NCI-H146 (cell line): ENCODE measurements at places on chromosomes 12 and 14.
A peak's percentile ranks its signal among the peaks of the same experiment; 100 is the strongest.

- DNase-seq: no peak
Measured at GRCh38 chr12:104090685-104091084, 26.4 kb downstream of the HCFC2 start.

GRCh38 chr12:34016361-34016760 is 5.9 kb upstream of the ALG10 start:
- no peak for DNase-seq

GRCh38 chr14:104105071-104105821 is 19.7 kb downstream of the ASPG start:
- no peak for DNase-seq

DNA sequence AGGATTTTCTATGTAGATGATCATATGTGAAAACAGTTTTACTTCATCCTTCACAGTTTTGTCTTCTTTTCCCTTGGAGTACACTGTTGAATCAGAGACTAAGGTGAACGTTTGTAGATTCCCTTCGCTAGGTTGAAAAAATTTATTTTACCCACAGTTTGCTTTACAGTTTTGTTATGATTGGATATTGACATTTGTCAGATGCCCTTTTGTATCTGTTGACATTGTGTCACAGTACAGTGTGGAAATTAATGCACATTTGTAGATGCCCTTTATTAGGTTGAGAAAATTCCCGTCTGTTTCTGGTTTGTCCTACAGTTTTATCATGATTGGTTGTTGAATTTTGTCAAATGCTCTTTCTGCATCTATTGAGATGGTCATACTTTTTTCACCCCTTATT is 13.3 kb downstream of the G2E3 start:
- DNase-seq: peak; percentile 0

- no peak for DNase-seq
Measured at GRCh38 chr12:77354766-77355362, 289.5 kb upstream of the E2F7 start.

DNA sequence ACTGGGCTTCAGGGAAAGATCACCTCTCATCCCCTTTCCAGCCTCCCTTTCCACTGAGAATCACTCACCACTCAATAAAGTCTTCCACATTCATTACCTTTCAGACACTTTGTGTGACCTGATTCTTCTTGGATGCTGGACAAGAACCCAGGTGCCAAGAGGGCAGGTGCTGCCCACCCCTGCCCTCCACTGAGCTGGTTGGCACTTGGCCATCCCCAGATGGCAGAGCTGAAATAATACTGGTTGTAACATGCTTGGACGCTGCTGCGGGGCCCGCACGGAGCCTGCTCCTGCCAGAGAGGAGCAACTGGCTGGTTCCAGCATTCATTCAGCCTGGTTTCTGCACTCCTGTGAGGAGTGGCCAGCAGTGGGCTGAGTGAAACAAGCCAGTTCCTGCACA is 386.7 kb upstream of the CCDC196 start:
- no peak for DNase-seq

DNA sequence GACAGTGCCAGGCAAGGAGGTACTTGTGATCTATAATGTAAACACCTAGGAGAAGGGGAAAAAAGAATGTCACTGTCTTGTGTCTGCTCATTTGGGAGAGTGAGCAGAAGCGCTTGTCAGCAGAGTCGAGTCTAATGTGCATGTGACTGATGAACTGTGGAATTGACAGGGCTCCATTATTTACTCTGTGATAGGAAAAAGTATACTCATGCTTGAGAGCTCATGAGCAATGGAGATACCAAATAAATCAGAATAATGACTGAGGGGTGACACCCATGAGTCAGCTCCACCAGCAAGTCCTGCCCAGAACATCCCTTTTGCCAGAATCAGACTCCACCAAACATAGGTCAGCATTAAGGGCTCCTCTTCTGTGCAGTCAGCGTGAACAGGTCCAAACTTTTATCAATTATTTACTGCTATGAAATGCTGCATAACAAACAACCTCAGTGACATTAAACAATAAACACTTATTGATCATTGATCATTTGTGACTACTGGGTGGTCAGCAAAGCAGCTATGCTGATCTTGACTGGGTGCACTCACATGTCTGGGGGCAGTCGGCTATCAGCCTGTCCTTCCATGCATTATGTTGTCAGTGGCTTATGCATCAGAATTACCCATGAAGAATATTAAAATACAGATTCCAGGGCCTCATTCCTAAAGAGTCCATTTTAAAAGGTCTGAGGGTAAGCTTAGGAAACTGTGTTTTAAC is 29.2 kb upstream of the WSCD2 start:
- DNase-seq: no peak

DNA sequence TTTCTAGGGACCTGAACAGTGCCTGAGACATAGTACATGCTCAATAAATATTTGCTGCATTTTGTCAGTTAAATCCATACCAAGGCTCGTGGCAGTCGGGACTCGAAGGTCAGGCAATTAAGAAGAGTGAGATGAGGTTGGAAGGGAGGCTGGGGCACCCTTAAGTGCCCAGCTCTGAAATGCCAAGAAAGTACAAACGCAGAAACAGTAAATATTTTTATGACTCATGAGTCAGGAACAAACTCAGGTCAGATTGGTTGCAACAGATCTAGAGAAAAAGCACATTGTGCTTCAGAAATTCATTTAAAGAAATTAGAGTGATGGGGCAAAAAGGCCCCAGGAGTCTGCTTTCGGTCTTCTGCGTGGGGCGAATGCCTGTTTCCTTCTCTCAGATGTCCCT is 83.0 kb upstream of the FZD10 start:
- DNase-seq: no peak

DNA sequence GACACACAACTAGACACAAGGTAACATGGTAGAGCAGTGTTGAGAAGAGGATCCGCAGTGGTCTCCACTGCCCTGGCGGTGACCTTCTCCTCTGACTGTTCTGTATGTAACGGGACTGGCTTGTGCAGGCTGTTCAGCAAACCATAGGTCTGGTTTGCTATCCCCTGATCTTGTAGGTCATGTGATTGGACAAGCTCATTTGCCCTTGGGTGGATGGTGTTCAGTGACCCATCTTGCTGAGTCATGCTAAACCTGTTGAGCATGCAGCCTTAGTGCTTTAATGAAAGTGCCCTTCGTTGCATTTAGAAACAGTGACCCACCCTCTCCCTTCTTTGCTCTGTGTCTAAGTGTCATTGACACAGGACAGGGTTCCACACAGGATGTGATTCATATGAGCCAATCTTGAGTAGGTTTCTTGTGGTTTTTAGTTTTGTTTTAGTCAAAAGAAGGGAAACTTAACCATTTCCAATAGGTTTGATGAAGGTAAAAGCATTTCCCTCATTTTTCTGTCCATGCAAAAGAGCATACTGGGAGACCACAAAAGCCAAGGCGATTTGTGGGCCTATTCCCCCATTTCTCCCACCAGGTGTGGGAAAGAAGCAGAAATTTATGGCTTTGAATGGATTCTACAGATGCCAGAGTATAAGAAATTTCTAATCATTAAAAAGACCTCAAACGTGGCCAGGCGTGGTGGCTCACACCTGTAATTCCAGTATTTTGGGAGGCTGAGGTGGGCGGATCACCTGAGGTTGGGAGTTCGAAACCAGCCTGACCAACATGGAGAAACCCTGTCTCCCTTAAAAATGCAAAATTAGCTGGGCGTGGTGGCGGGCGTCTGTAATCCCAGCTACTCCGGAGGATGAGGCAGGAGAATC is 32.6 kb upstream of the HIF1A start:
- DNase-seq: no peak

GRCh38 chr12:132723015-132723763 is 12.5 kb downstream of the PGAM5 start:
- no peak for DNase-seq

DNA sequence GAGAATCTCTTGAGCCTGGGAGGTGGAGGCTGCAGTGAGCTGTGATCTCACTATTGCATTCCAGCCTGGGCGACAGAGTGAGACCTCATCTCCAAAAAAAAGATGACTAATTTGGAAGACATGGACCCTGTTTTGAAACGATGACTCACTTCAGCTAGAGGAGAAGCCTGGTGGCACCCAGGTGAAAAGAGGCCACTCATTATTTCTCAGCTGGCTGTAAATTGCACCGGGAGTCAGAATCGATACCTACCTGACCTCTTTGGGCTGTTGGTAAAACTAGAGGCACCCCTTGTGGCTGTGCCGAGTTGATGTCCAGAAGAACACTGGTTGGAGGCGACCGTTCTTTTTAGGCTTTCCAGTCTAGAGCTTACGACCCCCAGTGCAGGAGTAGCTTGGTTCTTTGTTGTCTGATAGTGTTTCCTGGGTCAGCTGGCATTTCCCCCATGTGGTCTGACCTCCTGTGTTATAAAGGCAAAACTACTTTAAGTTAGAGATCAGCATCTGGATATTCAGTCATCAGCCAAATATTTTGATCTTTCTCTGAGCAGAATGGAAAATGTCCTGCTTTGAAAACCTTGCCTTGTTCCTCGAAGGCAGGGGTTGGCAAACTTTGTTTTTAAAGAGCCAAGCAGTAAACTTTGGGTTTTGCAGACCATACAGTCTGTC is 93.2 kb downstream of the CHST11 start:
- no peak for DNase-seq

DNA sequence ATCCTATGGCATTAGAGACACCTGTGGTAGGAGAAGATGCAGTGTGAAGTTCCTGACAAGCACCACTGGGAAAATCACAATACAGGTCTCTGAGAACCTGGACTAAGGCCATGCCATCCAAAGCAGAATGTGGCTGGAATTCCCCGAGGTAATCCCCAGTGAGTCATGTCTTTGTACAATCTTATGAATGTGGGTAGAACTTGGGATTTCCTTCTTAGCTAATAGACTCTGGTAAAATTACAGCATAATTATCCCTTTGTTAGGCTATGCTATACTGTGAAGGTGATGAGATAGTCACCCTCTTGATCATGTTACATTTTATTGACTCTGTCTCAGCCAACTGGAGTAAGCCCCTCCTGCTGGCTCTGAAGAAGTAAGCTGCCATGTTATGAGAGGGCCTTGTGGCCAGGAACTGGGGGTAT is 224.3 kb upstream of the DCN start:
- peak; percentile 54 for DNase-seq

DNA sequence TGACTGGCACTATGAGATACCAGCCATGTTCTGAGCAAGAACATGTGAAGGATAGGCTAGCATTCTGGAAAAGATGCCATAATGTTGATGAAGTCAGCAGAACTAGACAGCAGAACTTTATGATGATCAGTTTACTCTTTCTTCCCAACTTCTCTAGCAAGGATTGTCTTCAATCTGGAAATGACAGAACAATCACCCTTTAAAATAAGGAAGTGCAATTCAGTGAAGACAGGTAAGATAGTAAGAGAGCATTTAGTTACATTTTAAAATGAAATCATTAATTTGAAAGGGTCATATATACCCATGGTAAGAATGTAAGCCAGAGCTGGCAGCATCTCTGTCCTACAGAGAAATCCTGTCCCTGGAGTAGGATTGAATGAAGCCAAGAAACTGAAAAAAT is 66.0 kb upstream of the C12orf71 start:
- DNase-seq: no peak

DNA sequence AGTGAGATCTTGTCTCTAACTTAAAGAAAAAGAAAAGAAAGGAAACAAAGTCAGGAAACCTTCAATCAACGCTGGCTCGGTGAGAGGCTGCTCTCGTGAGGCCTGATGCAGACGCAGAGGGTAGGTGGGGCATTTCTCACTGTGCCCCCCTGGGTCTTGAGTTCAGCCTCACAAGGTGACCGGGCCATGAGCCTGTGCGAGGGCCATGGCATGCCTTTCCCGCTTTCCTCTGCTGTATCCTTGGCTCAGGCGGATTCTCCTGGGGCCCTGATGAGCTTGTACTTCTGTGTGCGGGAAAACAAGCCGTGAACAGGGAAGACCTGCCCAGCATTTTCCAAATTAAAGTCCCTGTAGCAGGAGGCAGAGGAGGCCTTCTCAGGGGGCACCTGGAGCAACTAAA is 20.2 kb downstream of the ADGRD1 start:
- no peak for DNase-seq

DNA sequence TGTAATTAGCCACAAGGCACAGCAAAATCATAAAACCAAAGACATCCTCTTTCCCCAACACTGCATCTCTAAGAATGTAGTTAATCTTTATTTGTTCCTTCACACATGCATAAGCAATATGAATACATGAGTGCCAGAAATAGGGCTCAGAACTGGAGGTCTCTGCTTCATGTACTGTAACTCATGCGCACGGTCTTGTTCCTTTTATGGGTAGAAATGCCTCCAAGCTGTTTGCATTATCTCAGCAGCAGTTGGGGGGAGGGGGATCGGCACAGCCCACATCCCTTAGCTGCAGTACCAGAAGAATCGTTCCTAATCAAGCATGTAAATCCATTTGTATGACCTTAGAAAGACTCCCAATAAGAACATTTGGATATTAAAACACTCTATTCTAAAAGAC is 20.0 kb downstream of the RHOJ start:
- peak; percentile 13 for DNase-seq

GRCh38 chr12:120978296-120979219 is at the start of gene HNF1A:
Gene HNF1A, plus strand, starts transcription at chr12:120978543. Its CDS starts 226 bp downstream, at chr12:120978769.
- DNase-seq: no peak
